ENCODE measurements at places on chromosomes 11 and 22.

GRCh38 chr11:61750631-61751273, 1.7 kb upstream of the MYRF start:
- no peak for DNase-seq

- no peak for DNase-seq
These were observed 1.6 kb downstream of the MRPL17 start for GRCh38 chr11:6681505-6681904.

GRCh38 chr11:110327508-110327907, 31.1 kb upstream of the RDX start:
- no peak for DNase-seq

DNA sequence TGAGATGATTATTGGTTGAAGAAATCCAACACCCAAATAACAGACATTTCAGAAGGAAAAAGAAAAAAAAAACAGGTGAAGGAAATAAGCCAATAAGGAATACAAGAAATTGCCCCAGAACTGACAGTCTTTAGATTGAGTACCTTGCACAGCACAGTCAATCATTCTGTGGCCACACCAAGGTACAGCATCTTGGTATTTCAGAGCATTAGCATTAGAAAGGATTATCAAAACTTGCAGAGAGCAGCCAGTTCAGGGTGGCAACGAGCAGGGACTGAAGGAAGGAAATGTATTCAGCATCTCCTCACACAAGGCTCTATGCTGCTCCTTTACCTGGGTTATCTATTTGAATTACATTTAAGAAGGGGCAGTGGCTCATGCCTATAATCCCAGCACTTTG, 2.1 kb downstream of the ADA2 start:
- no peak for DNase-seq

DNA sequence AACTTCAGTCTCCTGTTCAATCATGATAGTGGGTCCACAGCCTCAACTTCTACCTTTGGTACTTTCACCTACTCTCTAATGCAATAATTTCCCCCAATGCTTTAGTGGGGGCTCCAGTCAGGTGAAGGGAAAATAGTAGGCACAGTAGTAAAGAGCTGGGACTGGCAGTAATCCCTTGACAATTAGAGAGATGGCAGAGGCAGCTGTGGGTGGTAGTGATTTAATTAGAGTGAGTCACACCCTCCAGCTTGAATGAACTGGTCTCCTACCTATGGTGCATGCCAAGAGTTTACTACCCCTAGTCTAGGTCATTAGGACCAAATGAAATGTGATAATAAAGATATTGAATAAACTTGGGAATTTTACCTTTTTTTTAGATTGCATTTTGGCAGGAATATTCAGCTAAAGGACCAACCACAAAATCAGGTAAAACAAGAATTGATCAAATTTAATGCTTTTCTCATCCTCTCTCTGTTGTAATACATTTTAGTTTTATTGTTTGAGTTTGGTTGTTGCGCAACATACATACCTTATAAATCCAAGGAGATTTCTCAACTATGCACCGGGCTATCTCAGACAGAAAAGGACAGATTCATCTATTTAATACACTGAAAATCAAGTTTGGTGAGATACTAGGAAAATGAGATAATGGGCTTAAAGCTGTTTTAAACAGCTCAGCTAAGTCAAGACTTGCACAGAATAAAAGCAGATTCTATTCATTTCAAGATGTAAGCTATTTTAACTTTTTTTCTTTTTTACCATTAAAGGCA, 9.0 kb downstream of the PRRG4 start:
- no peak for DNase-seq

DNA sequence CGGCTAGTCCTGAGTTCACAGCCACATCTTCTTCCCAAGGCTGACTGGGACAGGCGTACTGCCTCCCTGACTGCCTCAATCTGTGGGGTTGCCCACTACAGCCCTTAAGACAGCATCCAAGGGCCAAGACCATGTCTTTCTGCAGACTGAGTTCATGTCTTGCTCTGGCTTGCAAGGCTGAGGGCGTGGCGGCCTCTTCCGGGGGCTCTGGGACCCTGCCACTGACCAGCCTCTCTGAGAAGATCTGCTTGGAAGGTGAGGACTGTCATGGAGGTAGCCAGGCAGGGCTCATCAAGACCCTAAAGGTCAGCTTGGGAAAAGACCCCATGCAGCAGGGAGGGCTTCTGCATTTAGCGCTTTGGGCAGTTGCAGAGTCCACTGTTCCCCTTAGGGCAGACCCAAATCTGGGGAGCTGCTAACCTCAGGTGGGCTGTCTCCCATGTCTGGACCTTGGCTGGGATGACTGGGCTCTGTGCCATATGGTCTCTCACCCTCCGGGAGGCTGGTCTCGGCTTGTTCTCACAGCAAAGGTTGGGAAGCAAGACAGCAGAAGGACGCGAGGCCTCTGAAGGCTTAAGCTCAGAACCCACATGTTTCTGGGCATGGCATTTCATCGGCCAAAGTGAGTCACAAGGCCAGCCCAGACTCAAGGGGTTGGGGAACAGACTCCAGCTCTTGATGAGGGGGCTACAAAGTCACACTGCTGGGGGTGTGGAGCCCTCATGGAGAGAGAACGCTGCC, 109.1 kb upstream of the LMO1 start:
- DNase-seq = no peak

- no peak for DNase-seq
These were observed 66.8 kb downstream of the TSPAN18 start for GRCh38 chr11:44793350-44794090.

DNA sequence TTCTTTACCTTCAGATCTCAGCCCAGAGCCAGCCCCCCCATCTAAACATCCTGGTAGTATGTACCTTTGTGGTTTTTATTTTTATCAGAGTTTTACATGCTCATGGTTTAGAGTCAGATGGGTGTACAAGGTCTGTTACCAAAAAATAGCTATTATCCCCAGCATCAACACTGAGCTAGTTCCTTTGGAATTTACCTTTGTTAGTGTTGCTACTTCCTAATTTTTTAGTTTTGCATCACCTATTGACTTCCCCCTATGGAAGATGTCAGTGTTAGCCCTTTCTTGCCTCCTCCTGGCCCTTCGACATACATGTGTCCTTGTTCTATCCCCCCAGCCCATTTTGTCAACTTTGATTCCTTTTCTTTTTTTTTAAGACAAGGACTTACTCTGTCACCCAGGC, 7.4 kb downstream of the UPB1 start:
- no peak for DNase-seq

GRCh38 chr11:2561696-2562581, 117.1 kb downstream of the KCNQ1 start:
- peak; percentile 79 for DNase-seq

- DNase-seq = no peak
These were observed 8.4 kb downstream of the KRTAP5-6 start for GRCh38 chr11:1705126-1706052.

GRCh38 chr11:96238563-96239135, 104.3 kb downstream of the MAML2 start:
- no peak for DNase-seq

DNA sequence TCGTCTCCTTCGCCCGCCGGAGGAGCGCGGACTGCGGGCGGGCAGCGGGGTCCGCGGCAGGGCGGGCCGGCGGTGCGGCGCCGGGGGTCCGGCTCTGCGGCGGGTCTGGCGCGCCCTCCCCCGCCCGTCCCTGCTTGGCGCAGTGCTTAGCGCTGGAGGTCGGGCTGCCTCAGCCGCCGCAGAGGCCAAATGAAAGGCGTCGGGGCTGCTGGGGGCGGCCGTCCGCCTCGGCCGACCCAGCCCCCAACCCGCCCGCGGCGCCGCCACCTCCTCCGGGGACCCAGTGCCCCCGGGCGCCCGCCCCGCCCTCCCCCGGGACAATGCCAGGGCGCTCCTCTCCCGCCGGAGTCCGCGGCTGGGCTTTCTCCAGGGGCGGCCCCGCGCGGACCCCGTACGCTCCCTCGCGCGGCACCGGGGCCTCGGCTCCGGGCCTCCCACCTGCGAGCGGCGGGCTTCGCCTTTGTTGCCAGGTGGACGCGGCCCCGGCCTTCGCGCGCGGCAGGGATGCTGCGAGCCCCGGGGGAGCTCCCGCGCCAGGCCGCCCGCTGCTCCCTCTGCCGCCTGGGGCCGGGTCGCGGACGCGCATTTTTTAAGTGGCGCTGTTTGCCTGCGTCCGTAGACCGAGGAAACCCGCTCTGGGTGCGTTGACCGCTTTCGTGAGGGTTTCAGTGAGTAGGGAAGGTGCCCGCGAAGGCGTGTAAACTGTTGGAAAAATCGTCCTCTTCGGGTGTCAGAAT, 583 bp downstream of the APLP2 start:
- DNase-seq = no peak

GRCh38 chr22:44802071-44802700, 49.8 kb downstream of the ARHGAP8 start:
- DNase-seq = no peak

DNA sequence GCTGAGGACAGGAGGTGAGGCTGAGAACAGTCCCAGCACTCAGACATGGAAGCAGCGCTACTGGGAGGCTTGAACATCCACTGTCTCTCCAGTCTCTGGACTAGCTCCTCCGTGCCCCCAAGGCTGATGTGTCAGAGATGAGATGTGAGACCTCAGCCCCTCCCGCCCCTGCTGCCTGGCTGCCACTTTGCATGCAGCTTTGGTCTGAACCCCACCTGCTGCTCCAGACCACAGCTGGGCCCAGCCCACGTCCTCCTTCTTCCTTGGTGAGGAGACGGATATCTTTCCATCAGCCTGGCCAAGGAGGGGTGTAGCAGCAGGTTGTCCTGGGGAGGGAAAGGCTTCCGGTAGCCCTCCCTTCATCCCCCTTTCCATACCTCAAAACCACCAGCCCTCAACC, 148.0 kb upstream of the B3GAT1 start:
- no peak for DNase-seq

DNA sequence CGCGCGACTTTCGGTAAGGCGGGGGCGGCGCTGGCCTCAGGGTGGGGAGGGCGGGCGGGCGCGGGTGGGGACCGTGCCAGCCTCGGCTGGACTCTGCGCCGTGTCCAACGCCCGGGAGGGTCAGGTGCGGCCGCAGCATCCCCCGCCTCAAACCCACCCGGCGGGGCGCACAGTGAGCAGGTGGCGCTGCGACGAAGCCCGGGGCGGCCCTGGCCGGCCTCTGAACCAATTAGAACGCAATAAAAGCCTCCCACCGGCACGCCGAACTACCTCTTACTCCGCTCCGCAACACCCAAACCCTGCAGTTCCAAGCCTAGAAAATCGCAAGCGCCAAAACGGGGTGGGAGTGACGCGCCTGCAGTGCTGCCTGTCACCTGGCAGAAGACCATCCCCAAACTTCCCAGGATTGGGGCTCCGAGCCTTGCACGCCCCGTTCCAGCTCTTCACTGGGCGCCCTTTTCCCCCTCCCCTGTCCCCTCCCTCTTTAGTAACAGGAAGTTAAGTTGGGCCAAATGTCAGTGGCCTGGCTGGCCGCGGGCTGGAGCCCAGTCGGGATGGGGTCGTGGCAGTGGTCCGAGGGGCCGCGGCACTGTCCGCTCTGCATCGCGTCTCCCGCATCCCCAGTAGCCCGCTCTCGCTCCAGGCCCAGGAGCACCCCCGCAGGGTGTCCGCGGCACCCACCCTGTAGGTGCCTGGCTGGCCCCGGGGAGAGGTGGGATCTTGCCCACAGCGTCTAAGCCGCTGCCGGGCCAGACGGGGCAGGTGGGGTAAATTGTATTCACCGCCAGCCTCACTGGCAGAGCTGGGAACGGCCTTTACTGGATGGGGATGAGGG, 541 bp downstream of the MICAL2 start:
- DNase-seq = no peak

DNA sequence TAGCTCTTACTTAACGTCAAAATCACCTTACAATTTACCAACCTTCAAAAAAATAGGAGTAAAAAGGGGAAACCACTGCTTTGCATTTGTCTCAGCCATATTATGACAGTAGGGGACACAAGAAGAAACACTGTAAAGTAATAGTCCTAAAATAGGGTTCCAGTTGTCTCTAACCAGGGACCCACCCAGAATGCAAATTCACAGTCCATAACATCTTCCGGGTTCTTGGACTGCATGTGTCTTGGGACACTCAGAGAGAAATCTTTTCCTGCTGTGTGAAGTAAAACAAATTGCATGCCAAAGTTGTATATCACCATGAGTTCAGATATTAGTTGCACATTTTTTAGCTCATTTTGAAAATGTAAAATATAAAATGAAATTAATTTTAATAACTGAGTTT, 69.8 kb upstream of the PGR start:
- no peak for DNase-seq

- no peak for DNase-seq
These were observed 36.1 kb upstream of the ANKK1 start for GRCh38 chr11:113351480-113351879.

DNA sequence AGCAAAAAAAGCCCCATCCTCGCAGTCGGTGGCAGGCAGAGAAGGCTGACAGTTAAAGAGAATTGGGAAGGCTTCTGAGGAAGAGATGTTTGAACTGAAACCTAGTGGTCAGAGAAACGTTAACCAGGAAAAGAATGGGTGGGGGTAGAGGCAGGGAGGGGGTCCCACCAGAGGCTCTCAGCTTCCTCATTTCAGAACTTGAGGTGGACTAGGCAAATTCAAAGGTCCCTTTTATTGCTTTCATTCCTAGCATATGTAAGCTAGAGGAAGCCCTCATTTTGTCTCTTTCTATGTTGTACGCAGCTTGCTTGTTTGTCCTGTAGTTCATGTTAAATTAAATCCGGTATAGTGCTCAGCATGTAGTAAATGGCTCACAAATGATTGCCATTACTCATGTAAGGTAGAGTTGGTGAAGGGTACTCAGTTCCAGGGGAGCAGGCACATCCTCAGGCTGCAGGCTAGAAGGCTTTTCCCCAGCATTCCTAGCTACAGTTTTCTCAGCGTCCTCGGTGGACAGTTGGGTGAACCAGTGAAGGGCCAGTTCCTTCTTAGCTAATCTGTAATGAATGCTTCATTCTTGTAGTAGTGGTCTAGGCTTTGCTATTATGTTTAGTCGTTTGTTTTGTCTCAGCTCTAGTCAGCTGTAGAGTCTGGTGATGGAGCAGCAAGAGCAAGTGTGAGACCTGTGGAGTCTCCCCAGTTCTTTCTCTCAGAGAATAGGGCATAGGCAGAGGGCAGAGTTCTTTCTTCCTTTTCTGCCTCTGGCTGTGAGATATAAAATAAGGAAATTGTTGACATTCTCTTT, 58.6 kb downstream of the UVRAG start:
- no peak for DNase-seq

DNA sequence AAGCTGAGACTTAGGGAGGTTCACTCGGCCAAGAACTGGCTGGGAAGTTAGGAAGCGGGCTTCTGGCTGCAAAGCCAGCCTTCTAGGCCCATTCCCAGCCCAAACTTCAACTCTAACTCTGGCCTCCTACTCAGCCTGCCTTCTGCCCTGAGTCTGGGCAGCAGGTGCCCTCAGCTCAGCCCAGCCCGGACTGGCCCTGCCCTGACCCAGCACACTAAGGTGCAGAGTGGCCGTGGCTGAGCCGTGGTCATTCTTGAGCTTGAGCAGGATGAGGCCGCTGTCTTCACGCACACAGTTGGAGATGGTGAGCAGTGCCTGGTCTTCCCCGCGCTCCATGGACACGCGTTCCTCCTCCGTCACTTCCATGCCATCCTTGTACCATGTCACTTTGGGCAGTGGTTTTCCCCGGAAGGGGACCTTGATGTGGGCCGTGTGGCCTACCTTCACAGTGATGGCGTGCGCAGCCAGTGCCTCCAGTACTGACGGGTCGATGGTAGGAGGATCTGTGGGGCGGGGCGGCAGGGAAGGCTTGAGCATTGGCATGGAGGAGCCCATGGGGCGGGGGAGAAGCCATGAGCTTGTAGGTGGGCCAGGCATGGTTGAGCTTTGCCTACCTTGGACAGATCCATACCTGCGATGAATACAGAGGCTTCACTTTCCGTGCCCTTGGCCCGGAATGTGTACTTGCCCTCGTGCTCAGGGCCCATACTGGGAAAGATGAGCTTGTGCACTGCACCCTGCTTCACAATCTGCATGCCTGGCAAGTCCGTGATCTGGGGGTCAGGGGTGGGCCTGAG, 12.1 kb downstream of the IGSF22 start:
- DNase-seq = no peak

Measured in amygdala (tissue), 56 donors.